ENCODE measurements at places on chromosomes 4 and X.

GRCh38 chr4:134028421-134028820 lies 173.2 kb downstream of the PABPC4L start:
- no peak for DNase-seq

DNA sequence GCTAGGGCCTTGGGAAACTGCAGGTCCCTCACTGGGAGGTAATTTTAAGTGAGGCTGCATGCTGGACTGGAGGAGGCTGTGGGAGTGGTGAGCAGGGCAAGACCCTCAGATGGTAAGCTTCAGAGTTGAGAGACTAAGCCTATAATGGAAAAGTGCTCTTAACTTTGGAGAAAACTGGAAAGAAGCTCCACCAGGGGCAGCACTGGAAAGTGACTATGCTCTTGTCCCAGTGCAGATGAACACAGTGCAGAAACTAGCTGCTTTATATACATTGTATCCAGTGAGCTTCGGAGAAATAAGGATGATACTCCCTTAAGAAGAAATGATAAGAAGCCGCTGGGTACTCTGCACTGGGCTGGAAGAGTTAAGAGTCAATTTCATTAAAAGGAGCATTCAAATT lies 3.2 kb upstream of the MAGEB2 start:
- no peak for DNase-seq

- DNase-seq = no peak
These were observed 73.2 kb upstream of the STS start for GRCh38 chrX:7074148-7074907.

- DNase-seq = no peak
These were observed 59.0 kb upstream of the WDR1 start for GRCh38 chr4:10175626-10176025.

GRCh38 chrX:69615779-69616456 lies at the start of gene EDA:
Gene EDA, plus strand, starts transcription at chrX:69616113.
- peak; percentile 91 for DNase-seq

- DNase-seq = no peak
These were observed 135.0 kb upstream of the TENT5D start for GRCh38 chrX:80285131-80285773.

GRCh38 chr4:152102436-152103000 lies 341.7 kb upstream of the GATB start:
- no peak for DNase-seq

- no peak for DNase-seq
These were observed 26.0 kb downstream of the CAPN6 start for GRCh38 chrX:111244235-111244750.

- no peak for DNase-seq
These were observed 279.2 kb downstream of the NR3C2 start for GRCh38 chr4:148162991-148163390.

All from mesenteric fat pad (tissue), 1 donor.